ENCODE measurements at places on chromosomes 2 and 18. TPM values are rescaled to one million over a fixed set of nuclear protein-coding genes. Genes with fewer than 3 reads are reported as not detected.

The LONRF2 gene
- not detected for total RNA-seq

DNA sequence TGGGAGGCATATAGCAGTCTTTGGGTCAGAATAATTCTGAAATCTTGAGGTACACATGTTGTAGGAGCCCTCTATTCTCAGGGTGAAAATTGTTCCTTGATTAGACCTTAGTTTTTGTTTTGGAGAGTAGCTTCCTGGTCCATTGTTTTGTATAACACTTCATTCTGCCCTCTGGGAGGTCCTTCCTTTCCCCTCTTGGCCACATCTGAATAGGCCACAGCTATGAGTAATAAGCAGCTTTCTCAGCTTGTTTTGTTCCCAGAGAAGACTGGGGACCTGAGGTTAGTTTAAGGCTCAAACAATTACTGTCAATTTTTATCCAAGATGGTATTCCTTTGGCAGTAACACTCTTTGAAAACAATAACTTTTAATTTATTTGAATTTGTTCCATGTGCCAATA is 72.6 kb upstream of the NOL4 start:
- no peak for DNase-seq

GRCh38 chr2:219362524-219363164 is 25.1 kb downstream of the DNPEP start:
- DNase-seq: no peak

GRCh38 chr2:67824186-67824585 is 238.6 kb downstream of the C1D start:
- no peak for DNase-seq

The ABCG8 gene
- total RNA-seq: not detected

The ST6GAL2 gene
- total RNA-seq: not detected

The EML6 gene
- 1.3 TPM for total RNA-seq

The FAM110C gene
- 0.14 TPM for total RNA-seq

- no peak for DNase-seq
These were observed 136.4 kb downstream of the TPGS2 start for GRCh38 chr18:36692371-36692770.

- no peak for DNase-seq
These were observed 58.2 kb upstream of the HDAC4 start for GRCh38 chr2:239459056-239459455.

The C2orf80 gene
- not detected for total RNA-seq

GRCh38 chr2:102619414-102620319 is at the start of gene SLC9A2:
Gene SLC9A2 (plus strand): TSS chr2:102619553. CDS start chr2:102619849, 296 bp downstream.
- DNase-seq: peak; percentile 35

The NMS gene
- not detected for total RNA-seq

The FSIP2 gene
- not detected for total RNA-seq

DNA sequence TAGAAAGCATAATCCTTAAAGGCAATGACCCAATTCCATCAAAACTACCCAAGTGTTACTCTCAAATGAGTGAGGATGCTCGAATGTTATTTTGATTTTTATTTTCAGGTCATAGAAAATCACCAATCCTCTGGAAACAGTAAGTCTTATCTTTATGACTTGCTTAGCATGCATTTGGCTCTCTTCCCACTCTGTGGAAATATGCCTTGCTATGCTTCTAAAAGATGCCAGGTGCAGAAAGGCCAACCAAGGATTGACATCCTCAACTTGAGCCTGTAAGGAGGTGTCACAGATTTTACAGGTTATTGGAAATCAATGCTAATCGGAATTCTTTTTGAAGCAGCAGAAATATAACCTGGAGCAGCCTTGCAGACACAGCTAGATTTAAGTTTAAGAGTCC is 543.9 kb upstream of the LINC00305 start:
- no peak for DNase-seq

DNA sequence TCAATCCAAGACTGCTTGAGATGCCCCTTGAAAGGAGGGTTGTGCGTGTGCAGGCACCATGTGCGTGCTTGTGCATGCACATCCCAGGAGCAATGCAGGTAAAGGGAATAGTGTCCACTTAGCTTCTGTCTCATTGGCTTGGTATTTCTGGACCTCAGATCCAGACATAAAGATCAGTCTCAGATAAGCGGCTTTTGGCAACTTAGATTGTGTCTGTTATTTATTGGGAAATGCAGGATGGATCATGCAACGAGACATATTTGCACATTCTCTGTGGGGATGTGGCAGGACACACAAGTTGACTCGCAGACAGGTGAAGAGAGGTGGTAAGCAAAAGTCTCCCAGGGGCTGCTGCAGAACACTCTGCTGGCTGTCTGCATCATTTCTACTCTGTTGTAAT is 67.9 kb downstream of the SETBP1 start:
- no peak for DNase-seq

The MAPRE2 gene
- 74.0 TPM for total RNA-seq

- no peak for DNase-seq
These were observed 72.7 kb downstream of the SH3RF3 start for GRCh38 chr2:109201465-109202327.

The SP5 gene
- not detected for total RNA-seq

- DNase-seq: no peak
These were observed 2.4 kb downstream of the PELI1 start for GRCh38 chr2:64141674-64142405.

The CMPK2 gene
- total RNA-seq: 11.8 TPM

DNA sequence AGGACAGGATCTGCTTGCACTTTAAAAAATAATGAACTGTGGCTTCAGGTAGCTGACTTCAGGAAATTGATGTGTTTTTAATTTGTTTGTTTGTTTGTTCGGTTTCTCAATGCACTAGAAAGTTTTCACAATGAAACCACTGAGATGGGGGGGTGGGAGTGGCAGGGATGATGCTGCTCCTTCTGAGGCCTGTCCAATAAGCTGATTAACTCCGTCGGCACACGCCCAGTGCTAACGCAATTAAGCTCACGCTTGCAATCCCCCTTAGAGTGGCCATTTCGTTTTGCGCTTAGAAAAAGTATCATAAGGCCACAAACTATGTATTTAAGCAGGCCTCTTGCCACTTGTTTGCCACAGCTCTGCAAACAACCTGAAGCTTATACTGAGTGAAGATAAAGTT is 12.5 kb upstream of the GPR39 start:
- DNase-seq: no peak

GRCh38 chr2:140376686-140377085 is 1596.5 kb upstream of the NXPH2 start:
- DNase-seq: no peak

The CLEC4F gene
- total RNA-seq: not detected

GRCh38 chr2:134839649-134840048 is 1.2 kb downstream of the ACMSD start:
- DNase-seq: no peak

- no peak for DNase-seq
These were observed 7.9 kb upstream of the CETN1 start for GRCh38 chr18:572091-572830.

DNA sequence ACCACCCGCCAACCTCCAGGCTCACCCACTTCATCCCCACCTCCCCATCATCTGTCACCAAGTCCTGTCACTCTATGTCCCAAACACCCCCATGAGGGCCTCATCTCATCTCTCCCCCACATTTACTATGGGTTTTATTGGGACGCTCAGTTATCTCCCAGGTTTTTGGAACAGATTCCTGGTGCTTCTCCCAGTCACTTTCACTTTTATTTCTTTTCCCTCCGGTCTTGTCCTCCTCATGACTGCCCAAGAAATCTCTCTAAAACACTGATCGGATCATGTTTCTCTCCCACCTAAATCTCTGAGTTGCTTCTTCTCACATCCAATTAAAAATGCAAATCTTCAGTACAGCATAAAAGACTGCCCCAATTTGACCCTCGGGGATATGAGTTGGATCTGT is 273.1 kb downstream of the PHLPP1 start:
- no peak for DNase-seq

GRCh38 chr2:11667194-11667593 is 2.8 kb downstream of the NTSR2 start:
- no peak for DNase-seq

DNA sequence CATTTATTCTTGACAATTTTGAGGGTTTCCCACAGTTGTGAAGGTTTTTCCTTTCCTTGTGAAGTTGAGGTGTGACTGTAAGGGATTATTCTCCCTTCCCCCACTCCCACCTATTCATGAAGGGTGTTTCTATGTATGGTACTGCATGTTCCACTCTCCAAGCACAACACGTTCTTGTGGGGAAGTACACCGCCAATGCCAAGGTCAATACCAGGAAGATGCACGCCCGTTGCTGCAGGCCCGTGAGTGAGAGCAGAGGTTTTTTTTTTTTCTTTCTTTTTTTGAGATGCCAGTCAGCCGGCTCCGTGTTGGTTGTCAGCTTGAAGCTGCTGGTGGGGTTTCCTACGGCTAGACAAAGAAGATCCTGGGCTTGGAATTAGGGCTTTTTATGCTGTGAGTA is 38.6 kb upstream of the EPHA4 start:
- DNase-seq: no peak

- no peak for DNase-seq
These were observed 83.8 kb downstream of the DOCK10 start for GRCh38 chr2:224958462-224958857.

DNA sequence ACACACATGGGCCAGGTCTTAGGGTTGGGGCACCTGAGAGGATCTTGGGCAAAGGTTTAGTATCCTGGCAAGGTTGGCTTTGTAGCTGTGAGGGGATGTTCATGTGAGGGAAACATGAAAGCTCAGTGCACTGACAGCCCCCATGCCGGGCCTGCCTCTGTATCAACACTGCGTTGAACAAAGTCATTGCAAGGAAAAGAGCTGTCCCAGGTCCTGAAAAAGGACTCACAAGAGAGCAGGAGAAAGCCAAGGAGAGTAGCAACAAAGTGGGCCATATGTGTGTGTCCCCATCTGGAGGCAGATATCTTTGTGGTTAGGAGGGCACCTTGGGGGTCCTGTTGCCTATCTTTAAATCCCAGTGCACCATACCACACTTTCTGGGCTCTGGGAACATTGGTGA is 237.8 kb upstream of the THSD7B start:
- no peak for DNase-seq

The ABCB11 gene
- not detected for total RNA-seq

The DSG2 gene
- 0.89 TPM for total RNA-seq

The TDRD15 gene
- total RNA-seq: not detected

- DNase-seq: no peak
These were observed 381.8 kb downstream of the CPS1 start for GRCh38 chr2:210938228-210938627.

DNA sequence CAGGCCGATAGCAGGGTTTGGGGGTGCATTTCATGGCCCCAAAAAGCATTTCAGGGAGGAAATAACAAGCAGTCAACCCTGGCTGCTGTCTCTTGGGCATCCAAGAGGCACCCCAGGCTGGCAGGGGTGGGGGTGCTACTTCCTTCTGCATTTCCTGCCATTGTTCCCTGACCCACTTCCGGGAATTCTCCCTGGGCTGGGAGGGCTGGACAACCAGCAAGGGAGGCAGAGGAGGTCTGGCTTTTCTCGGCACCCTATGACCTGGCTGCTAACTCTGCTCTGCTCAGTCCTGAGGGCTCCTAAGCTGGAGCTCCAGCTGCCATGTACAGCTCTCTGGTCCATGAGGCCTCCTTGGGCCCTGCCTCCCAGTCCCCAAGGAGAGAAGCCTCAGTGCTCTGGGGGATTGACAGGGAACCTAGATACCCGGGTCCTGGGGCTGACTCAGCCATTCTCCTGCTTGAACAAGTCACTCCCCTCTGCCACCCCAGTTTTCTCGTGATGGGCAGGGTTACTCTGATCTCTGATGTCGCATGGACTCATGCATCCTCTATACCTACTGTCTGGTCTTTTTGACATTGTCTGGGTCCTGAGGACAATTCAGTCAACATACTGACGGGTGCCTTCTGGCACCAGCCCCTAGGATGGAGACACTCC is 47.2 kb downstream of the DYSF start:
- DNase-seq: no peak

DNA sequence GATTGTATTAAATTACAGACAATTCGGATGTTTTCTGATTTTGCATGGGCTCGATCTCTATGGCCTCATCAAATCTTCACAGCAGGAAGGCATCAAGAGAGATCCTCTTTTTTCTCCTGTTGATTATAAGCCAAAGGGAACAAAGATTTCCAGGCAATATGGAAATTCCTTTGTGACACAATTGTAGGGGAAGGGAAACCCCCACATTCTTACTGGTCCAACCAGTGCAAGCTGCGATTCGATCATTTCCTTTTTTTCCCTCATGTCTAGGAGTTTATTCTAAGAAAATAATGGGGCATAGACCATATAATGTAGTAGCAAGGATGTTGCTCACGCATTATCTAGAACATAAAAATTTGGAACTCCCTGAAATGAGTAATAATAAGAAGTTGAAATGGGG is 87.7 kb downstream of the LYPD6 start:
- no peak for DNase-seq

DNA sequence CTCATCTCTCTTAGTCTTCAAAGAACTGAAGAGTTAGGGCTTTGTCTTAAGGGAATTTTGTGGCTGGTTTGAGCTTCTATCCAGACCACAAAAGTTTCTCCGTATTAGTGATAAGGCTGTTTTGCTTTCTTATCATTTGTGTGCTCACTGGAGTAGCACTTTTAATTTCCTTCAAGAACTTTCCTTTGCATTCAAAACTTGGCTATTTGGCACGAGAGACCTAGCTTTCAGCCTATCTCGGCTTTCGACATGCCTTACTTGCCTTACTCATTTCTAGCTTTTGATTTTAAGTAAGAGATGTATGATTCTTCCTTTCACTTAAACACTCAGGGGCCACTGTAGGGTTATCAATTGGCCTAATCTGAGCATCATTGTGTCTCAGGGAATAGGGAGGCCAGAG is 29.9 kb downstream of the HDHD2 start:
- DNase-seq: no peak

DNA sequence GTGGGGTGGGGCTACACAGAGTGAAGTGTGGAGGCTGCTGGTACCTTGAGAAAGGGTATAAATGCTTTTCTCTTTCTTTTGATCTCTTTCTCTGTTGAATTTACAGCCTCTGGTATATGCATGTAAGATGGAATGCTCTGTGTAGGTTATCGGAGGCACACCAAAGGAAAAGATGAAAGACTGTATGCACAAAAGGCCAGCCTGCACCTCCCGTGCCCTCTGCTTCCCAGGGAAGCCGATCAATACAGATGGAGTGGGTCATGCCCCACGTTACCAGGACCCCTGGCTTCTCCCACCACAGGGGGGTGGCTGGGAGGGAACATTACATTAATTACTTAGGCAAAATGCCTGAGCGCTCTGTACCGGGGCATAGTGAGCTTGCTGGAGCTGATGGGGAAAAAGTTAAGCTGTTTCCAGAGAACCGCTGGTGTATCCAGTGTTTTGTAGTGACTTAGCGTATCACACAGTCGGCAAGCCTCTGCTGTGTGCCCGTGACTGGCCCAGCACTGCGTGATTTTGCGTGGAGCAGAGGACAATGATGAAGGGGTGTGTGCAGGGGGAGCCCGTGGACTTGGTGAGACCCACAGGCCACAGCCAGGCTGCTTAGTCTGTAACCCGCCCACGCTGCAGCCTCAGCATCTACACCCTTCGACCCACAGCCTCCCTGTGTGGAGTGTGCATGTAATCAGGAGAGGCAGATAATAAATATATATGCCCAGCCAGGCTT is 8.0 kb downstream of the ALLC start:
- DNase-seq: no peak

The SERPINB4 gene
- not detected for total RNA-seq

DNA sequence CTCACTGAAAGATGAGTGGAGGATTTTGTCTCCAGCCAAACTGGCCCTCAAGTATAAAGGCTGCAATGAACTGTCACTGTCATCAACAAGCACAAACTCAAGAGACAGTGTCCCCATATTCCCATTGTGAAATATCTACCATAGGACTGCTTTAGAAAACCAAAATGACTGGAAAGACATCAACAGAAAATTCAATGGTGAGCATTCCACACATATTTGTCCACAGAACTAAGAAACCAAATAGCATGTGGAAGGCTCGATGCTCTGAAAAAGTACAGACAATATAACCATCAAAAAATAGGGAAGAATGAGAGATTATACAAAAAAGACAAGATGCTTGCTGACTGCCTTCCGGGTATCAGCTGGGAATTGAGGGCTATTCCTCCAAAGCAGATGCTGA is 37.6 kb downstream of the TGFBRAP1 start:
- no peak for DNase-seq
